NCI-H2081 treated with DMSO at 0.1 percent for 48 hours (cell line): ENCODE measurements at places on chromosomes 2 and 18.

- DNase-seq, result no peak
Observed at GRCh38 chr2:211367711-211368110, 811.3 kb downstream of the CPS1 start.

DNA sequence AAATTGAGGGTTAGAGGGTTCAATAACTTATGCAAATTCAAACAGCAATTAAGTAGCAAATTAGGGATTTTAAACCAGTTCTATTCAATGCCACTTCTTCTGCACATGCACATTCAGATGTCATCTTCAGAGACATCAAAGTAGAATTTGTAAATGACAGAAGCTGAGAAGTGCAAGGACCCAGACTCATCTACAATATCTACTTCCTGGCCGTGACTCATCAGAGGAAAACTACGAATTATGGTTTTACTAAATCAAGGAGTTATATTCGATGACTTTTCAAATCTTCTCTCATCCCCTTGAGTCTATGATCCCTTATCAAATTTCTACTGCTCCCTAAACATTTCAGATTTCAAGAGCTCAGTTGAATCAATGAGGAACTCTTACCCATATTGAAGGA lies 20.0 kb upstream of the STAT4 start:
- no peak for DNase-seq

DNA sequence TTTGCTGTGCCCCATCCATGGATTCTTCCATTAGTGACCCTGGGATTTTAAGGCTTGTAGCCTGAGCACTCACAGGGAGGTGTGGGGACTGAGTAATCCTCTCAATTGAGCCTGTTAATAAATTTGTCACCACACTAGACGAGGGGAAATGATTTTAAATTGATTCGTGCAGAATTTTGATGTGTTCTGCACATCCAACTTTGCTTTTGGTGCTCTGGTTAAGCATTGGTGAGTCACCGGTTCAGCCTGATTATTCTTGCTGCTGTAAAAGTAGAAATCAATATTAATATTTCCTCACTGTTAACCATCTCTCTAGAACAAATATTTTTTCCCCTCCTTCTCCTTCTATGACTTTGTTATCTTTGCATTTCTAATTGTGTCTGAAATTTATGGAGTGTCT lies 482.0 kb downstream of the TSN start:
- DNase-seq, result no peak

- no peak for DNase-seq
Observed at GRCh38 chr2:235705296-235705695, 211.5 kb downstream of the AGAP1 start.

GRCh38 chr2:215624423-215624829 lies 188.6 kb upstream of the FN1 start:
- no peak for DNase-seq

- DNase-seq, result no peak
Observed at GRCh38 chr2:142014536-142014935, 116.3 kb downstream of the LRP1B start.

GRCh38 chr2:88221365-88221942 lies 51.3 kb downstream of the THNSL2 start:
- no peak for DNase-seq

GRCh38 chr2:88067189-88067588 lies 436 bp upstream of the SMYD1 start:
- DNase-seq, result no peak

DNA sequence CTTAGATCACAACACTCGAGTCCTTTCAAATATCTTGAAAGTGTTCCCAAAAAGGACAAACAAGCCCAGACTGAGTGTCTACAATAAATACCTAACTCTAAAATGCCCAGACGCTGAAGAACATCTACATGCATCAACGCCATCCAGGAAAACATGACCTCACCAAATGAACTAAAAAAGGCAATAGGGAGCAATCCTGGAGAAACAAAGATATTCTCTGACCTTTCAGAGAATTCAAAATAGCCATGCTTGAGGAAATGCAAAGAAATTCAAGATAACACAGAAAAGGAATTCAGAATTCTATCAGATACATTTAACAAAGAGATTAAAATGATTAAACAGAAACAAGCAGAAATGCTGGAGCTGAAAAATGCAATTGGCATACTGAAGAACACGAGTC lies 61.2 kb upstream of the CHN1 start:
- no peak for DNase-seq

DNA sequence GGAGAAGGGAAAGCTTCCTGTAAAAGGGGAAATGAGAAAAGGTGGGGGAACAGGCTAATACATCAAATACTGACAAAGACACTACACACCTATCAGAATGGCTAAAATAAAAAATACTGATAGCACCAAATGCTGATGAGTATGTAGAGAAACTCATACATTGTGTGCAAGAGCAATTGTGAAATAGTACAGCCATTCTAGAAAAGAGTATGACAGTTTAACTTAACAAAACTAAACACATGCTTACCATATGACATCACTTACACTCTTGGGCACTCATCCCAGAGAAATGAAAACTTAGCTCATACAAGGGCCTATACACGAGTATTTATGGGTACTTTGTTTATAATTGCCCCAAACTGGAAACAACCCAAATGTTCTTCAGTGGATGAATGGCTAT lies 53.4 kb downstream of the ZNF638 start:
- DNase-seq, result no peak

DNA sequence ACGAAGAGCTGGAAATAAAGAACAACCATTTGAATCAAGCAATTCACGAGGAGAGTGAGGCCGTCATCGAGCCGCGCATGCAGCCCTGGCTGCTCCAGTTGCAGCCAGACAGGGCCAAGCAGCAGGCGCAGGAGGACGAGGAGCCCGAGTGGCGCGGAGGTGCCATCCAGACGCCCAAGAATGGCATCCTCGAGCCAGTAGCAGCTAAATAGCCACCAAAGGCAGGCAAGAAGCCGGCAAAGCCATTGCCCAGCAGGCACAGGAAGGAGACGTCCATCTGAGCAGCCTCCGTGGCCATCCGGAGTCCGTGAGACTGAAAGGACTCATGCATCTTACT lies 8.9 kb upstream of the CHST10 start:
- DNase-seq, result no peak

DNA sequence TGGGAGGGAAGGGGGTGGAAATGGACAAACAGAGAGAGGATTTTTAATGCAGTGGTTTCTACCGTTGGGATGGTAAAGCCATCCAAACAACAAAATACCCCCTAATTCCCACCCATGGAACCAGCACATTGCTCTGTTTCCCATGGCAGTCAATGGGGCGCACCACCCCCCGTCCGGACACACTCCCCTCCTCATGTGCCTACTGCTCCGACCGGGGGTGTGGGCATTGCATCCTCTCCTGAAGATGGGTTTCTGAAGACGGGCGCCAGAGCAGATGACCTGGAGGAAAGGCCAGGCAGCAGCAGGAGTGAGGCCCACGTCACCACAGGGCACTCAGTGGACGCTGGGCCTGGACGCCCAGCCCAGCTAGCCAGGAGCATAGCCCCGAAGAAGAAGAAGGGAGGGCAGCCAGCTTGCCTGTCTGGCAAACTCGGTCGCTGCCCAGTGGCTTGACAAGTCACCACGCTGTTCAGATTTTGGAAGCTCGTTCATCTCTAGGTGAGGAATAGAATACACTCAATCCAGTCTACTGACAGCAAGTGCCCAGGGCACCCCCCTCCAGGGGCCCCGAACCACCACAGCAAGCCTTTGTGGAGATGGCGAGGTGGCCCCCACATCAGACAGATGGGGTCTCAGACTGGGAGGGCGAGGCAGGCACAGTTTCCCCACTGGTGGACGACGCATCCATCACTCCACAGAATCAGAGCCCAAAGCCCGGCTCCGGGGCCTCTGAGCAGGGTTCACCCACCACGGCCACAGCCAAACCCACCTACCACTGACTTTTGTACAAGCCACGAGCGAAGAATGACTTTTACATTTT lies 296.2 kb upstream of the SALL3 start:
- DNase-seq, result no peak

DNA sequence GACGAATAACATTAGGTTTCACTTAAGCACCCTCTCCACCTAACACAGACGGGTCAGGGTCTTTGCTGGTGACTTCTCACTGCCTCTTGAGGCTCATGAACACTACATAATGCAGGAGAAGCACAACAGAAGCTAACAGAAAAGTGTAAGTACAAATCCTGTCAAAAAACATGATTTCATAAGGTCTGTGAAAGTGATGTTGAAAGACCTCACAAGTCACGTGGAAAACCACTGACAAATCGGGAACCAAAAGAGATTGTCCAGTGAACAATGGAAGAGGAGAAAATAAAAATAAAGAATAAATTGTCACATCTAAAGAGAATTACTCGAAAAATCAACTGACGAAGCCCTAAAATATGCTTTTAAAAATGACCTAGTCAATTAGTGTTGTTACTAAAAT lies 14.0 kb downstream of the PSD4 start:
- no peak for DNase-seq

DNA sequence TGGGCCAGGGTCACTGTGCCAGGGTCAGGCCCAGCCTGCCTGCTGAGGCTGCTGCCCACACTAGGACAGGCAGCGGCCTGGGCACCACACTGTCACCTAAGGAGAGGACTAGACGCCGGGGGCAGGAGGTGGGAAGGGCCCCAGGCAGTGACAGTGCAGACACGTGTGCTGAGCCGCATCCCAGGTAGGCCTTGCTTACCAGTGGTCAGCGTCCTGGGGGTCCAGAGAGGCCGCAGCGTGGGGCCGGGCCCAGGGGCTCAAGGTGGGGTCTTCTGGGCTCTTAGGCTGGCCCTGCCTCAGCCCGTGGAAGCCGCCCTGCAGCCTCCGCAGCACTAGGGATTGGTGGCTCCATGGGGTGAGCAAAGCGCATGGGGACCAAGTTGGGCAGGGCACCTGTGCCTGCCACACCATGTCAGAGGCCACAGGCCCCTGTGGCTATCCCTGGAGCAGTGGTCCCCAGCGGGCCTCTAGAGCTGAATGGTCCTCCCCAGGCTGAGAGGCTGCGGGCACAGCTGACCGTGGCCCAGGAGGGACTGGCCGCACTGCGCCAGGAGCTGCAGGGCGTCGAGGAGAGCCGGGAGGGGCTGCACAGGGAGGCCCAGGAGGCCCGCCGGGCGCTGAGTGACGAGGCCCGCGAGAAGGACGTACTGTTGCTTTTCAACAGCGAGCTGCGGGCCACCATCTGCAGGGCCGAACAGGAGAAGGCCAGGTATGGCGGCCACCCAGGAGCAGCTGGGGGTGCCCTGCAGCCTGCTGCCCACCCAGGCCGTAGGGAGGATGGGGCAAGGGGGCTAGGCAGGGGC lies 35.2 kb upstream of the SNED1 start:
- no peak for DNase-seq

- no peak for DNase-seq
Observed at GRCh38 chr2:238900511-238900910, 52.6 kb downstream of the TWIST2 start.

GRCh38 chr2:7264791-7265190 lies 347.6 kb downstream of the RNF144A start:
- no peak for DNase-seq

GRCh38 chr2:199749571-199749970 lies 101.4 kb downstream of the FTCDNL1 start:
- no peak for DNase-seq

DNA sequence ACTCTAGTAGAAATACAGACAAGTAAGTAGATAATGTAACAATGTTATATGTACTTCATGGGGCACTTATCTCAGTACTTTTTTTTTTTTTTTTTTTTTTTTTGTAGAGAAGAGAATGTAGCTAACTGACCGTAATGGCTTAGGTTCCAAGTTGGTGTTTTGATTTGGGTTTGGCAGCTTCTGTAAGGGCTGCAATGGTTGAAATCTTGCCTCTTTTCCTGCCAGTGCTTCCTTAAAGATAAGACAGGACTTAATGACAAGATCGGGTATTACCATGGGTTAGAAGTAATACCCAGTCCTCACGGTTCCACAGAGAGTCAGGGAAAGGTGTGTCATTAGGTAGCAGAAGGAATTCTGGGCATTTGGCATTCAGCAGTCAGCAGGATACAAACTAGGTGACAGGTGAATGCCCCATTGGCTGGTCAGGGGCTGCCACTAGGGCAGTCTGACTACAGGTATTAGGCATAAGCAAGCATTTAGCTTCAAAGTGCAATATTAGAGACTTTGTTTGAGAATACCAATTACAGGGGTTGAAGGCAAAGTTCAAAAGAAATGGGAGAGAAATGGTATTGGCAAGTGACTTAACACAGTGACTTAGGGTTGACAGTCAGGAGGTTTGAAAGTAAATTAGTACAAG lies 189.4 kb upstream of the RND3 start:
- no peak for DNase-seq
